ENCODE measurements at places on chromosomes 11 and 22. TPM values are rescaled to one million over a fixed set of nuclear protein-coding genes. Genes with fewer than 3 reads are reported as not detected.

DNA sequence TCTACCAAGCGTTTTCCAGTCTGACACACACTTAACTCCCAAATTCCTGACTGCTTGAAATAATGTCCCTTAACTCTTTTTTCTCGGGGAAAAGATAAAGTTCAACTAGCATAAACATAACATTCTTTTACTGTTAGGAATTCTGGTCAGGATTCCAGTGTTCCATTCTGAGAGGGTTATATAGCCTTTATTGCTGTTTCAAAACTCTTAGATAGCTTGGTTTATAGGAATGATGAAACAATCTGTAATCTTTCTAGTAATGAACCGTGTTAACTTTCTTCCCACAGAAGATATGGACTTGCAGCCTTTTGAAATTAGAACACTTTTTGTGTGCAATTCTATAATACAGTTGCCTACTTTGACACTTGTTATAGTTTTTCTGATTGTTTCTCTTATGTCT, 8.6 kb downstream of the REXO2 start:
- no peaks in the 10 kb centered on the region for H3K27me3 ChIP-seq
- DNase-seq, result no peak
- no peak overlapping the region for H3K27ac ChIP-seq
- H3K36me3 ChIP-seq, result peaks cover 5% of the 10 kb centered on the region
- no peak overlapping the region for H3K4me3 ChIP-seq

DNA sequence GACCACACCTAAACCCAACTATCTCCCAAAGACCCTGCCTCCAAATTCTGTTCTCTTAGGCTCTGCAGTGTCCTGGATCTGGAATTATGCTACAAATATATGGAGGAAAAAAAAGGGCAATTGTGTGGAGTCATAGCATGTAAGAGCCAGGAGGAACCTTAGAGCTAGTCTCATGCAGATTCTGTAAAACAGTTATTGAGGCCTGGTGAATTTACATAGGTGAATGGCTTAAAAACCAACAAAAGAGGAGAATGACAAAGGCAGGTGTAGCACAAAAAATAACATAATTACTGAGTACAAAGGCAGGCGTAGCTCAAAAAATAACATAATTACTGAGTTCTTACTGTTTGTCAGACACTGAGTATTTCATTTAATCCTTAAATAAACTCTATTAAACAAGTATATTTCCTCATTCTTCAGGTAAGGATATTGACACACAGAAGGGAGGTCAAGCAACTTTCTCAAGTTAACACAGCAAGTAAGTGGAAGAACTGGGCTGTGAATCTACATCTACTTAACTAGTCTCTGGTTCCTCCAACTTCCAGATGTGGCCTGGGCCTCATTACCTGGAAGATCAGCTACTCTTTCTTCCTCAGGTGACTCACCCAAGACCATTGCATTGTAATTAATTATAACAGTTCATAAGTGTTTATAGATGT, 938.9 kb upstream of the TENM4 start:
- no peak for DNase-seq
- no peaks in the 10 kb centered on the region for H3K27me3 ChIP-seq
- no peaks in the 10 kb centered on the region for H3K36me3 ChIP-seq
- no peak overlapping the region for H3K27ac ChIP-seq

DNA sequence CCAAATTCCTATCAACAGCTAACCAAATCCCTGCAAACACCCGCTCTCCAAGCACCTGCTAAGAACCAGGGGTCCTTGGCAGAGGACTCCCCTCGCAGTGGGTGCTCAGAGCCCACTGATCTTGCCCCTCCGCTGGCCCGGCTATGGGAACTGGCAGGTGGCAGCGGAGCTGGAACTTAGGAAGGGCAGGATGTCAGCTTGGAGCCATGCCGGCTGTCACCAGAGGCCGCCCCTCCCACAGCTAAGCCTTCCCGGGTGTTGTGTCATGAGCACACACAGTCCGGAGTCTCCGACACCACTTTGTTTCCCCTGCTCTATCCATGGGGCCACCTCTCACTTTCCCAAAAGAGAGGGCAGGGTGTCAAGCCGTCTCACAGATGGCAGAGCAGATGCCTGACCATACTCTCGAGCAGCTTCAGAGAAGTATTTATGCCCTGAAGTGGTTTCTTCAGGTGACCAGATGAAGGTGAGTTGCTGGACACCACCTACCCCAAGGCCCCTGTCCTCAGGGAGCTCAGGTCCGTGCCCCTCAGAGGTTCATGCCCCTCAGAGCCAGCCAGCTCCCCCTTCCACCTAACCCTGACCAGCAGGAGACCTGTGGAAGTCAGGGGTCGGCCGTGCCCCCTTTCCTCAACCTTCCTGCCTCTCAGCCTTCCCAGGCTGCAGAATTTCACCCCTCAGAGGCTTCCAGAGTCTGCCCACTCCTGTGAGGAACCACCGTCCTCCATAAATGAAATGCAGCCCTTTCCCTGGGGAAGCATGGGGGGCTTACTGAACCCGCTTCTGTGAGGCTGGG, 545.7 kb upstream of the B3GAT1 start:
- H3K4me3 ChIP-seq, result no peak overlapping the region
- no peak overlapping the region for H3K27ac ChIP-seq
- H3K36me3 ChIP-seq, result no peaks in the 10 kb centered on the region

DNA sequence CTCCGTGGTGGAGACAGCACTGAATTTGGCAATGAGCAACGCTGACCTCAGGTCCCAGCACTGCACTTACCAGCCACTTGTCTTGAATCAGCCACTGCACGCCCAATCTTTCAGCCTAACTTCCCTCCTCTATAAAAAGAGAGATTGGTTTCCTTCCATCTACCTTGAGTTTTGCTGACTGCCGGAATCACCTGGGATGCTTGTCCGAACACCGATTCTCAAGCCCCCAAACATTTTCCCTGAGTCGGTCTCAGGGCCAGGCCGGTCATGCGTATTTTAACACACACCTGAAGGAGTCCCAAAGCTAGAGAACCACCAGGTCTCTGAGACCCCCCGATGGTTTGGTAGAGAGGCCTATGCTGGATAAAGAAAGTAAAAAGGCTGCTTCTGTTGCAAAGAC, 131.5 kb downstream of the SPATA19 start:
- H3K27me3 ChIP-seq, result no peaks in the 10 kb centered on the region
- H3K4me3 ChIP-seq, result no peak overlapping the region
- H3K27ac ChIP-seq, result no peak overlapping the region
- DNase-seq, result no peak
- H3K4me1 ChIP-seq, result no peaks in the 10 kb centered on the region

GRCh38 chr11:112514011-112514740, 253.5 kb upstream of the PLET1 start:
- no peak overlapping the region for H3K4me3 ChIP-seq
- no peaks in the 10 kb centered on the region for H3K36me3 ChIP-seq
- H3K4me1 ChIP-seq, result no peaks in the 10 kb centered on the region
- H3K27me3 ChIP-seq, result no peaks in the 10 kb centered on the region

DNA sequence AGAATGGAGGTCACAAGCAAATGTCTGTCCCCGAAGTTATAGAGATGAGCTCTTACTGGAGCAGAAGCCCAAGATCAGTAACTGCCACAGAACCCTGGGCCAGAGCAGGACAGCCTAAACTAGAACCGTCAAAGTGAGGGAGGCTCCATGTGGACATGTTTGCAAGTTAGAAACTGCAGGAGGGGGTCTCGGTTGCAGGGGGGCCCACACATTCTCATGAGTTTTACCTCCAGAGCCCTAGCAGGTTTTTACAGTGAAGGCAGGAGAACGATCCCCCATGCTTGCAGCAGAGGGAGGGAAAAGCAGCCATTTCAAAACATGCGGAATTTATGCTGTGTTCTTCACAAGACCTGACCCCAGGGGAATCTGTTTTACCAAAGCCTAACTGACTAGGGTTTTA, 133.5 kb upstream of the B3GAT1 start:
- H3K27ac ChIP-seq, result no peak overlapping the region
- no peaks in the 10 kb centered on the region for H3K36me3 ChIP-seq

GRCh38 chr11:106421676-106422292, 344.3 kb downstream of the AASDHPPT start:
- H3K4me1 ChIP-seq, result no peaks in the 10 kb centered on the region
- H3K4me3 ChIP-seq, result no peak overlapping the region
- DNase-seq, result no peak
- H3K27me3 ChIP-seq, result no peaks in the 10 kb centered on the region

- H3K4me1 ChIP-seq, result peaks cover 3% of the 10 kb centered on the region
- no peaks in the 10 kb centered on the region for H3K36me3 ChIP-seq
- no peak for DNase-seq
- no peak overlapping the region for H3K27ac ChIP-seq
- no peak overlapping the region for H3K4me3 ChIP-seq
- H3K27me3 ChIP-seq, result no peaks in the 10 kb centered on the region
These were observed 331.1 kb upstream of the B3GAT1 start for GRCh38 chr11:134742956-134743819.

DNA sequence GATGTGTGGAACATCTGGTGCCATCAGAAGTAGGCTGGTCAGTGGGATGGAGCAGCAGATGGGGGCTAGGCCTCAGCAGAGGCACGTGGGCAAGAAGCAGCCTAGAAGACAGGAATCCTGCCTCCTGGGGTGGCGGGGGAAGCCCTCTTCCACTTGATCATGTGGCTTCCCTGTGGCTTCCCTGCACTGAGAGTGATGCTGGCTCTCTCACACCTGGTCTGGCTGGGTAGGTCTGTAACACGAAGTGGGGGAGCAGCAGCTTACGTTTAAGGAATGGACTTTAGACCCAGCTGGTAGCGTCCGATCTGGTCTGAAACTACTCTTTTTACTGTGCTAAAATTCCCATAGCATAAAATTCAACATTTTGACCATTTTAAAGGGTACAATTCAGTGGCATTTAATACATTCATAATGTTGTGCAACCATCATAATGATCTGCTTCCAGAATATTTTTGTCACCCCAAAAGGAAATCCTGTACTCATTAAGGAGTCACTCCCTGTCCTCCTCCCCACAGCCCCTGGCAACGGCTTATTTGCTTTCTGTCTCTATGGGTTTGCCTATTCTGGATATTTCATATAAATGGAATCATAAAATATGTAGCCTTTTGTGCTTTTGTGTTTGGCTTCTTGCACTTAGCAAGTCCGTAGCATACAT, 21.7 kb downstream of the PTPN5 start:
- no peaks in the 10 kb centered on the region for H3K27me3 ChIP-seq
- no peaks in the 10 kb centered on the region for H3K36me3 ChIP-seq
- H3K4me3 ChIP-seq, result no peak overlapping the region
- no peak overlapping the region for H3K27ac ChIP-seq

- H3K36me3 ChIP-seq, result peaks cover 10% of the 10 kb centered on the region
- no peak overlapping the region for H3K27ac ChIP-seq
- H3K27me3 ChIP-seq, result no peaks in the 10 kb centered on the region
These were observed 86.2 kb downstream of the BTBD10 start for GRCh38 chr11:13376838-13377237.

DNA sequence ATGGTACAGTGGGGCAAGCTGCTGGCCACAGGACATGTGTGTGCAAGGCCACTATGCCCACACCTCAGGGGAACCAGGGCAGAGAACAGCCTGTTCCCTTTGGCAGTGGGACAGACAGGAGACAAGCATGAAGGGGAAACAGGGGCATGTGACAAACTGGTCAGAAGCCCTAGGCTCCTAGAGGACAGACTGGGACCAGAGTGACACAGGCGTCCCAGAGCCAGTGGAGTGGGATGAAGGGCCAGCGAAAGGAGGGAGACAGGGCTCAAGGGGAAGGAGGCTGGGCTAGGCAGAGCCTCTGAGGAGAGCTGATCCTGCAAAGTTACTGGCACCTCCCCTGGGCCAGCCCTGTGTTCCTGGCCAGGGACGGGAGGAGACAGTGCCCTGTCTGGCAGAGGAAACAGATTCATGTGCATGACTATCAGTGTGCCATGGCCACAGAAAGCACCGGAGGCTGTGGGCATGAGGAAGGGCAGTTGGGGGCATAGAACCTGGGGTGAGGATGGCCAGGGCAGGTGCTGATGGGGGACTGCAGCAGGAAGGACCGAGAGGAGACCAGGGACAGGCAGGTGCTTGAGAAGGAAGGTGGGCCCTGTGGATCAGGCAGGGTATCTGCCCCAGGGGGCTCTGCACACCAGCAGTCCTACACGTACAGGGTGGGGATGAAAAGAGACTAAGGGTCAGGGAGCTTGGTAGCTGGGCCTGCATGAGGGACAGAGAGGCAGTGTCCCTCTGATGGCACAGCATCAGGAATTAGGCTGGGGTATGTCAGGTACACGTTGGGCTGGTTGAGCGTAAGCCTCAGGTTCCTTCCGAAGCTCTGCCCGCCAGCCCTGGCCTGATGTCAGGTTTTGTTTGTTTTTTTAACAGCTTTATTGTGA, 9.8 kb downstream of the DERL3 start:
- H3K4me3 ChIP-seq, result no peak overlapping the region
- H3K36me3 ChIP-seq, result no peaks in the 10 kb centered on the region
- no peak overlapping the region for H3K27ac ChIP-seq
- no peaks in the 10 kb centered on the region for H3K4me1 ChIP-seq
- no peaks in the 10 kb centered on the region for H3K27me3 ChIP-seq

The F2 gene
- not detected for polyA plus RNA-seq

DNA sequence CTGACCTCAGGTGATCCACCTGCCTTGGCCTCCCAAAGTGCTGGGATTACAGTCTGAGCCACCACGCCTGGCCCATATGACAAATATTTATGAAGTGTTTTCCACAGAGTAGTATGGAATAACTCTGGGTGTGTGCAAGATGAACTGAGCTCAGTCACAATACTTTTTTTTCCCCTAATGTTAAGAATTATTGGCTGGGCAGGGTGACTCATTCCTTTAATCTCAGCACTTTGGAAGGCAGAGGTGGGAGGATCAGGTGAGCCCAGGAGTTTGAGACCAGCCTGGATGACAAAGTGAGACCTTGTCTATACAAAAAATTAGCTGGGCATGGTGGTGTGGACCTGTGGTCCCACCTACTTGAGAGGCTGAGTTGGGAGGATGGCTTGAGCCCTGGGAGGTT, 6.4 kb downstream of the PTPRJ start:
- DNase-seq, result no peak
- no peak overlapping the region for H3K27ac ChIP-seq
- no peak overlapping the region for H3K4me3 ChIP-seq
- no peaks in the 10 kb centered on the region for H3K27me3 ChIP-seq
- H3K36me3 ChIP-seq, result no peaks in the 10 kb centered on the region
- no peaks in the 10 kb centered on the region for H3K4me1 ChIP-seq

The RPS6KB2 gene
- 84.8 TPM for polyA plus RNA-seq

DNA sequence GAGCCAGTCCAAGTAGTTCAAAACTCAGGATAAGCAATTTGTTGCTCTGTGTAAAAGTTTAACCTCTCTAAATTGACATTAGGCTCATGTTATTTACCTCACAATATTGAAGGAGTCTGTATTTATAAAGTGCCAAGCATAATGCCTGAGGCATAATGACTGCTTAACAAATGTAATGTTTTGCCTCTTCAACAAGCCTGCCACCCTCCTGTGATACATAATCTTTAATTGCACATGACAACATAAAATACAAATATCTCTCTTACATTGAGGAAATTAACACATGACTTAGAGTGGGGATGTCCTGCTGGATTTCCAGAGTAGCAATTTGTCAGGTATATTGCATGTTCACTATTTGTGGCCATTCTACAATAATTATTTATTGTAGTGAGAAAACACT, 469.2 kb upstream of the ANO5 start:
- H3K36me3 ChIP-seq, result no peaks in the 10 kb centered on the region
- no peak overlapping the region for H3K4me3 ChIP-seq
- no peaks in the 10 kb centered on the region for H3K4me1 ChIP-seq
- DNase-seq, result no peak

GRCh38 chr11:132555617-132556016, 976.7 kb downstream of the OPCML start:
- no peaks in the 10 kb centered on the region for H3K4me1 ChIP-seq
- H3K27ac ChIP-seq, result no peak overlapping the region
- H3K36me3 ChIP-seq, result no peaks in the 10 kb centered on the region

All from aorta (tissue), 5 donors.